ENCODE measurements at places on chromosomes 13 and 19.
A peak's percentile ranks its signal among the peaks of the same experiment; 100 is the strongest.

DNA sequence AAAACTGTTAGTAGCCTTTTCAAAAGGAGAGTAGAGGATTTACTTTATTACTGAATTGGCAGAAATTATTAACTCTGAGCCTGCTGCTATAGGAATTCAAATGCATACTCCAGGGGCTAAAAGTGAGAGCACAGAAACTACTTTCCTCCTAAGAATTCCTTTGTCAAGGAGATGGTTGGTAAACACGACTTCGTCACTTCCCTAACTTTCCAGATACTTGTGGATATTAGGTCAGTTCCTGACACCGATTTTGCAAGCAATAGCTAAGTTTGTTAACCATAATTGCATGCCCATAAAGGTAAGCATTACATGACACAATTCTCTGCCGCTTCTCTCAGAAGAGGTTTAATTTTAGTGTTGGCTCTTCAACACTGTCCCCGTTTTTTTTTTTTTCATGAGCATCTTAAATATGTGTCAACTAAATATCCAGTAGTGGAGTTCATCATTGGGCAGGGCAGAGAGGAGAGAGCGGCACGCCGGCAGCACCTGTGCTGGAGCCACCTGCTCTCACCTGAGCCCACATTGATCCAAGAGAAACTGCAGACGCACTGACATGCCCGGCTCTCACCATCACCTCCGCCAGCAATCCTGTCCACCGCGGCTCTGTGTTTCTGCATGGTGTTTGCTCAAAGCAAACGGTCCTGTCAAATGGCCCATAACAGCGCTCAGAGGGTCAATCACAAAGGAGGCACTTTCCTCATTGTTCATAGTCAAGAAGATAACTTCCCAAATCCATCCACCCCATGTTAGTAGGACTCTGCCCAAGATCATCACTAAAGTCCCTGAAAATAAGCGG is 2.6 kb downstream of the MED26 start:
- no peak overlapping the region for H3K27ac ChIP-seq
- H3K4me1 ChIP-seq, result peaks cover 7% of the 10 kb centered on the region
- H3K4me3 ChIP-seq, result no peak overlapping the region
- peaks cover 11% of the 10 kb centered on the region for H3K36me3 ChIP-seq

- H3K27ac ChIP-seq, result peak overlapping the region; percentile 55
- H3K36me3 ChIP-seq, result no peaks in the 10 kb centered on the region
- no peaks in the 10 kb centered on the region for H3K4me1 ChIP-seq
- H3K27me3 ChIP-seq, result no peaks in the 10 kb centered on the region
- peak overlapping the region; percentile 51 for H3K4me3 ChIP-seq
- DNase-seq, result peak; percentile 84
Observed at GRCh38 chr13:107170270-107170931, 602.5 kb upstream of the ARGLU1 start.

GRCh38 chr19:29917911-29918310 is 24.1 kb upstream of the URI1 start:
- no peak for DNase-seq
- no peaks in the 10 kb centered on the region for H3K36me3 ChIP-seq
- H3K27me3 ChIP-seq, result no peaks in the 10 kb centered on the region
- H3K4me1 ChIP-seq, result no peaks in the 10 kb centered on the region

- H3K4me1 ChIP-seq, result no peaks in the 10 kb centered on the region
- no peaks in the 10 kb centered on the region for H3K36me3 ChIP-seq
- no peak overlapping the region for H3K4me3 ChIP-seq
- DNase-seq, result no peak
- H3K27me3 ChIP-seq, result no peaks in the 10 kb centered on the region
- H3K27ac ChIP-seq, result no peak overlapping the region
Observed at GRCh38 chr13:51235756-51236490, 13.7 kb downstream of the FAM124A start.

GRCh38 chr19:33286899-33287298 is 15.4 kb downstream of the CEBPA start:
- H3K36me3 ChIP-seq, result no peaks in the 10 kb centered on the region
- H3K27me3 ChIP-seq, result no peaks in the 10 kb centered on the region
- no peak overlapping the region for H3K27ac ChIP-seq
- peaks cover 6% of the 10 kb centered on the region for H3K4me1 ChIP-seq
- H3K4me3 ChIP-seq, result no peak overlapping the region

DNA sequence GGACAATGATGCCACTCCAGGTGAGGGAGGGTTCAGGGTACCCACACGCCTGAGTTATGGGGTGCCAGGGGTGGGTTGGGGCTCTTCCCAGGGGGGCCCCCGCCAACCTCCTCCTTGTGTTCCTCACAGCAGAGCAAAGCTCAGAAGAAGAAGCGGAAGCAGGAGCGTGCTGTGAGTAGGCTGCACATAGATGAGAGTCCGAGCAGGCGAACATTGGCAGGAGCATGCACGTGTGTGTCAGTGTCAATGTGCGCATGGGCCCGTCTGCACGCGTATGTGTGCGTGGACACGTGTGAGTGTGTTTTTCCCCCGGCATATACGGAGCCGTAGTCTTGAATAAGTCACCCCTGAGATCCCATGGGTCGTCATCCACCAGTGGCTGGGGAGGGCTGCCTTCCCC is 12.4 kb upstream of the USE1 start:
- peaks cover 52% of the 10 kb centered on the region for H3K36me3 ChIP-seq
- no peaks in the 10 kb centered on the region for H3K4me1 ChIP-seq
- no peak overlapping the region for H3K27ac ChIP-seq
- no peaks in the 10 kb centered on the region for H3K27me3 ChIP-seq
- H3K4me3 ChIP-seq, result no peak overlapping the region

GRCh38 chr19:3879656-3880055 is 829 bp upstream of the ATCAY start:
- H3K4me3 ChIP-seq, result no peak overlapping the region
- DNase-seq, result no peak
- no peaks in the 10 kb centered on the region for H3K4me1 ChIP-seq
- H3K27ac ChIP-seq, result no peak overlapping the region

DNA sequence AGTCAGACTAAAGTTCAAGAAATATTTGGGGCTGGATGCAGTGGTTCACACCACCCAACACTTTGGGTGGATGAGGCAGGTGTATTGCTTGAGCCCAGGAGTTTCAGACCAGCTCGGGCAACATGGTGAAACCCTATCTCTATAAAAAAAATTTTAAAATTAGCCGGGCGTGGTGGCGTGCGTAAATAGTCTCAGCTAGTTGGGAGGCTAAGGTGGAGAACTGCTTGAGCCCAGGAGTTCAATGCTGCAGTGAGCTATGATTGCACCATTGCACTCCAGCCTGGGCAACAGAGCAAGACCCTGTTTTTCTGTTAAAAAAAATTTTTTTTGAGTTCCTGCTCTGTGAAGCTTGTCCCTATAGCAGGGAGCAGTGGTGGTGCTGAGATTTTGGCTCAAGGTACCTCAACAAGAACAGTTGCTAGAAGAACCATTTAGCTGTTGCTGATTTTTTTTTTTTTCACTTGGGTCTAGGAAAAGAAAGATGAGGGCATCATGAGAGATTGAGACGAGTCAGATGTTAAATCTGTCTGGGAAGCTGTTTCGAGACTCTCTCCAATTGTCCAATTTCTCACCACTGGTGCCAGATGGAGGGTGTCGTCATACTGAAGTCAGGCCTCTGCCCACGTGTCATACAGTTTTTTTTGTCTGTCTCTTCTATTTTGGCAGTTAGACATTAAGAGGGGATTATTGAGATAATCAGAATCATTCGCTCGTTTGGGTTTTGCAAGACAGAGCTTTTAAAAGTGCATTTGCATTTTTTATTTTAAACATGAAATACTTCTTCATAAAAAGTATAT is 3.7 kb downstream of the SLC25A42 start:
- no peak overlapping the region for H3K4me3 ChIP-seq
- DNase-seq, result no peak
- H3K4me1 ChIP-seq, result peaks cover 4% of the 10 kb centered on the region
- no peaks in the 10 kb centered on the region for H3K36me3 ChIP-seq
- H3K27me3 ChIP-seq, result no peaks in the 10 kb centered on the region
- H3K27ac ChIP-seq, result no peak overlapping the region

- H3K36me3 ChIP-seq, result no peaks in the 10 kb centered on the region
- DNase-seq, result no peak
- no peaks in the 10 kb centered on the region for H3K4me1 ChIP-seq
- H3K4me3 ChIP-seq, result no peak overlapping the region
- no peak overlapping the region for H3K27ac ChIP-seq
Observed at GRCh38 chr13:97570442-97570841, 136.5 kb downstream of the RAP2A start.

DNA sequence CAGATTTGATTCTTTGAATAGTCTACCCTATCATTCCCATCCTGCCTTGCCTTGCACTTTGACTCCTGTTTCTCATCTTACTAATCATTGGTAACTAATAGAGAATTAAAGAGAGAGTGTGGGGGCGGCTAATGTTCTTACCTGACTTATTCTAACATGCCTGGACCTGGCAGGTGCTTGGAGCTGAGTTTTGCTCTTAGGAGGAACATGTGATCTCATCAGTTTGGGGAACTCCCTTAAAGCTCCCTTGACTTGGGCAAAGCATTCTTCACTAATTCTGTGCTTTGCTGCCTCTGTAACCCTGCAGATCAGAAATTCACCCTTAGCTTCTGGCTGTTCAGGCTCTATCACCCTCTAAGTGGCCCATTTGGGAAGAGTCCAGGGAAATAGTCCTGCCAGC is 861.1 kb downstream of the GPC5 start:
- no peak overlapping the region for H3K27ac ChIP-seq
- no peaks in the 10 kb centered on the region for H3K36me3 ChIP-seq
- no peaks in the 10 kb centered on the region for H3K4me1 ChIP-seq
- no peak for DNase-seq
- no peaks in the 10 kb centered on the region for H3K27me3 ChIP-seq

DNA sequence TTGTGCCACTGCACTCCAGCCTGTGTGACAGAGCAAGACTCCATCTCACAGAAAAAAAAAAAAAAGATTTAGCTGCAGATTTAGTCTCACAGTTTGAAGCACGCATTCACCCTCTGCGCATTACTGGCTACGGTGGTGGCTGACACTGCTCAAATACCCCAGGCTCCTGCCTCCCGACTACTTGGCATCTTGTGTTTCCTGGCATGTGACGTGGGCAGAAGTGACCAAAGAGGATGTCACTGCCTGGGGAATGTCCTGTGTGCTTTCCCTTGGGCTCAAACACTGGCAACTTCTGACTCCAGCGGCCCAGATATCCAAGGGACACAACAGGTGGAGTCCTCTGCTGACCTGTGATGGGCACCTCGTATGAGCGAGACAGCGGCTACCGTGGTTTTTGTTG is 24.7 kb upstream of the EIF3G start:
- H3K4me1 ChIP-seq, result no peaks in the 10 kb centered on the region
- H3K36me3 ChIP-seq, result peaks cover 83% of the 10 kb centered on the region
- no peaks in the 10 kb centered on the region for H3K27me3 ChIP-seq
- no peak overlapping the region for H3K4me3 ChIP-seq
- no peak for DNase-seq
- no peak overlapping the region for H3K27ac ChIP-seq

- no peak overlapping the region for H3K27ac ChIP-seq
- H3K36me3 ChIP-seq, result peaks cover 6% of the 10 kb centered on the region
- H3K27me3 ChIP-seq, result no peaks in the 10 kb centered on the region
- no peak overlapping the region for H3K4me3 ChIP-seq
- DNase-seq, result no peak
Observed at GRCh38 chr19:33473653-33474305, 47.8 kb downstream of the PEPD start.

DNA sequence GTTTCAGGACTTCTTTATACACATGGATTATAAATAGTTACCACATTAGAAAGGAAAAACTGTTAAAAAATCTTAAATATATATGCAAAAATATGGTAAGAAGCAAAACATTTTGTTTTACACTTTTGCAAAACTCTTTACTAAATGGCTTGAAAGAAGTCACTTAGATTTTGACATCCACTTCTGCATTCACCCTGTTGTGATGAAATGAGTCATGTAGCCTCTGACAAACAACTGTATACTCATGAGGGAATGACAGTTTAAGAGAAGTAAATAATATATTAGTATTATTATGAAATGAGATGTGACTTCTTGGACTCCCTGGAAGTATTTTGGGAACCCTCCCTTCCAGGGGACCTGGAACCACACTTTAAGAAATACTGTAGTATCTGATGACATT is 275.6 kb downstream of the DACH1 start:
- no peak overlapping the region for H3K4me3 ChIP-seq
- H3K4me1 ChIP-seq, result no peaks in the 10 kb centered on the region
- no peaks in the 10 kb centered on the region for H3K27me3 ChIP-seq
- no peak for DNase-seq
- H3K36me3 ChIP-seq, result no peaks in the 10 kb centered on the region

GRCh38 chr13:30234619-30235162 is 72.7 kb downstream of the KATNAL1 start:
- no peaks in the 10 kb centered on the region for H3K4me1 ChIP-seq
- no peaks in the 10 kb centered on the region for H3K36me3 ChIP-seq
- H3K27ac ChIP-seq, result no peak overlapping the region
- DNase-seq, result no peak

- H3K27ac ChIP-seq, result no peak overlapping the region
- no peaks in the 10 kb centered on the region for H3K36me3 ChIP-seq
- H3K4me1 ChIP-seq, result no peaks in the 10 kb centered on the region
- no peaks in the 10 kb centered on the region for H3K27me3 ChIP-seq
- H3K4me3 ChIP-seq, result no peak overlapping the region
Observed at GRCh38 chr13:39379667-39380655, 223.0 kb downstream of the LHFPL6 start.

DNA sequence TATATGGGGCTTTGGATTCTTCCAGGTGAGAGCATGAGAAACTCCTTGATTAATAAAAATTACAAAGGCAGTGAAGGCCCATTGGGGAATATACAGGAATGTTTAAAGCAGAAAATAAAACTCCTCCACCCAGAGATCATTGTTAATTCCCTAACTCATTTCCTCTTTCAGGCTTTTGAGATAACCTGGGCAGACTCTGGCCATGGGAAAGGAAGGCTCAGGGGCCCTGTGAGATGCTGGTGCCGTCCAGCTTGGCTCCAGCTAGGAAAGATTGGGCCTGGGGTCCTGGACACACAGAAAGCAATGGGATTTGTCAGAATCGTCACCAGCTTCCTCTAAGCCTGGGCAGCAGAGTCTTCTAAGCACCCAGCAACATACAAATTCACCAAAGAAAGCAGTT is 36.8 kb upstream of the SPATA13 start:
- no peak for DNase-seq
- no peak overlapping the region for H3K4me3 ChIP-seq
- no peaks in the 10 kb centered on the region for H3K4me1 ChIP-seq
- H3K36me3 ChIP-seq, result no peaks in the 10 kb centered on the region

DNA sequence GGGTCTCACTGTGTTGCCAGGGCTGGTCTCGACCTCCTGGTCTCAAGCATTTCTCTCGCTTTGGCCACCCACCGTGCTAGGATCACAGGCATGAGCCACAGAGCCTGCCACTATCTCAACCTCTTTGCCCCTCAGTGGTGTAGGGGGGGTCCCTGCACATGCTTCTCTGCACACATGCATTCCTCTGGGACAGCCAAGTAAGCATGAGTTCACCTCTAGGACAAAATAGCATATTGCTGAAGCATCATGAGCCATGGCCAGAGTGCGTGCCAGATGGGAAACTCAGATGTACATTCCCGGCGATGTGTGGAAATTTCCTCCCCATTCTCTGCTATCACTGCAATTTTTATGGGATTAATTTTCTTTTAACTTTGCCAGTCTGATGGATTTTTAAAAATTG is 23.1 kb downstream of the CHAF1A start:
- no peak for DNase-seq
- H3K4me1 ChIP-seq, result no peaks in the 10 kb centered on the region
- no peak overlapping the region for H3K4me3 ChIP-seq
- no peaks in the 10 kb centered on the region for H3K27me3 ChIP-seq
- H3K27ac ChIP-seq, result no peak overlapping the region

Data from SJCRH30 (cell line).